ENCODE measurements at places on chromosomes 16 and 17. TPM values are rescaled to one million over a fixed set of nuclear protein-coding genes. Genes with fewer than 3 reads are reported as not detected.

The GRB7 gene
- 51.9 TPM for total RNA-seq

The RBBP6 gene
- total RNA-seq, result 52.4 TPM

The MT4 gene
- not detected for total RNA-seq

The RHBDL1 gene
- total RNA-seq, result 12.7 TPM

The WNT9B gene
- not detected for total RNA-seq

The SMURF2 gene
- 127 TPM for total RNA-seq

The ATXN2L gene
- 264 TPM for total RNA-seq

The MYOCD gene
- not detected for total RNA-seq

The NUTF2 gene
- 145 TPM for total RNA-seq

The KRT31 gene
- not detected for total RNA-seq

The GPR142 gene
- total RNA-seq, result not detected

The USB1 gene
- 73.1 TPM for total RNA-seq

The MAF gene
- 0.27 TPM for total RNA-seq

- DNase-seq, result no peak
These were observed 3.3 kb upstream of the CDK5R1 start for GRCh38 chr17:32483451-32484019.

GRCh38 chr16:49920397-49920796 lies 64.5 kb upstream of the ZNF423 start:
- DNase-seq, result no peak

- DNase-seq, result no peak
These were observed 549.1 kb downstream of the WWOX start for GRCh38 chr16:78648517-78648916.

- DNase-seq, result no peak
These were observed 14.6 kb downstream of the SREBF1 start for GRCh38 chr17:17822189-17822588.

GRCh38 chr17:34706029-34706428 lies 126.6 kb downstream of the TMEM132E start:
- DNase-seq, result no peak

DNA sequence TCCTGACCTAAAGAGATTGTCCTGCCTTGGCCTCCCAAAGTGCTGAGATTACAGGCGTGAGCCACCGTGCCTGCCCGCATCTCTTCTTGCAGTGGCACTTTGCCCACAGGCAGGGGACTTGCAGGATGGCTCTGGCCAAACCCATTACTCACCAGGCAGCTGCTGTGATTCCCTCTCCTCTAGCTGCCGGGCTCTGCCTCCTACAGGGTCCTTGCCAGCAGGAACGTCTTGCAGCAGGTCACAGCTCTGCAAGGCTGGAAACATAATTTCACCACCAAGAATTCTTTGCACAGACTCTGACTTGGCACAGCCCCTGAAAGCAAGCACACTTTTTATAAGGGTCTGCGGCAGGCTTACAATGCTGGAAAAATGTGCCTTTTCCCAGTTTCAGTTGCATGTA lies 20.3 kb downstream of the COX4I1 start:
- no peak for DNase-seq

GRCh38 chr16:71526111-71526631 lies at the start of gene CHST4:
Gene CHST4 (plus strand): TSS chr16:71526426. CDS start chr16:71536678, 10,252 bp downstream.
- DNase-seq, result no peak

- DNase-seq, result peak; percentile 71
These were observed 12.7 kb downstream of the KRT12 start for GRCh38 chr17:40854175-40854814.

GRCh38 chr17:75607086-75607485 lies 19.5 kb downstream of the MYO15B start:
- DNase-seq, result no peak

DNA sequence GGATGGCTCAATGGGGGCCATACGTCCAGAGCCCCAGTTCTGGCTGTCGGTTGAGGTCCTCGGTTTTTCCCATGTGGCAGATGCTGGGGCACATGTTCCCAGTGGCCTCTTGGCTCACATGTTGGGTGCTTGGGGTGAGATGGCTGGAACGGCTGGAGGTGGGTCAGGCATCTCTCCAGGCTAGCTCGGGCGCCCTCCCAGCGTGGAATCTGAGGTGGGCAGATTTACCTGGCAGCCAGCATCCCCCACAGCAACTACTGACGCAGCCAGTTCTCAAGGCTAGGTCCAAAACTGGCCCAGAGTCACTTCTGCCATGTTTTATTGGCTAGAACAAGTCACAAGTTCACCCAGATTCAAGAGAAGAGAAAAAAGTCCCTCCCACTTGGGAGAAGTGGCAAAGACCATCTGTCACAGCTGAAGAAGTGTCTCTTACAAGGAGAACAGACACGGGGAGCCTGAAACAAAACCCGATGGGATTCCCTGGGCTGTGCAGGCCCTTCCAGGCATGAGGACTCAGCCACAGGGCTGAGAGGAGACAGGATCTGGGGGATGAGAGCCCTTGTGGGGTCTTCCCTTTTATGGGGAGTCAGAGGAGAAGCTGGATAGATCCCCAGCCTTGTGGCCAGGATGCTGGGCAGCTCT lies 15.2 kb downstream of the ACE start:
- no peak for DNase-seq

DNA sequence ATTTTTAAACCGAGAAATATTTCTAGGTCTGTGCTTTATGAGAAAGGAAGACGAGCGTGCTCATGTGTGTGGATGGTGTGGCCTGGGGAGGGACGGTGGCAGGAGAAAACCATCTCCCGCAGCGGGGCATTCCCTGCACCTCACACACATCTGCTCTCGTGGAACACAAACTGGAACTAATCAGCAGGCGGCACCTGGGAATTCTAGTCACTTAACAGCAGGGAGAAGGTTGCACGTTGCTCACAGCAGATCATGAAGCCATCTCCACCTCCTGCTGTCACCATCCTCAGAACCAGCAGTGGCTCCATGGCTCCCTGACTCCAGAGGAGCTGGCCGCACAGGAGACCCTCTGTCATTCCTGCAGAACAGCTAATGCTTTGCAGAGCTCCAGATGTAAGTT lies 35.2 kb downstream of the ADCY9 start:
- DNase-seq, result no peak

GRCh38 chr16:78679546-78679945 lies 580.1 kb downstream of the WWOX start:
- DNase-seq, result no peak

DNA sequence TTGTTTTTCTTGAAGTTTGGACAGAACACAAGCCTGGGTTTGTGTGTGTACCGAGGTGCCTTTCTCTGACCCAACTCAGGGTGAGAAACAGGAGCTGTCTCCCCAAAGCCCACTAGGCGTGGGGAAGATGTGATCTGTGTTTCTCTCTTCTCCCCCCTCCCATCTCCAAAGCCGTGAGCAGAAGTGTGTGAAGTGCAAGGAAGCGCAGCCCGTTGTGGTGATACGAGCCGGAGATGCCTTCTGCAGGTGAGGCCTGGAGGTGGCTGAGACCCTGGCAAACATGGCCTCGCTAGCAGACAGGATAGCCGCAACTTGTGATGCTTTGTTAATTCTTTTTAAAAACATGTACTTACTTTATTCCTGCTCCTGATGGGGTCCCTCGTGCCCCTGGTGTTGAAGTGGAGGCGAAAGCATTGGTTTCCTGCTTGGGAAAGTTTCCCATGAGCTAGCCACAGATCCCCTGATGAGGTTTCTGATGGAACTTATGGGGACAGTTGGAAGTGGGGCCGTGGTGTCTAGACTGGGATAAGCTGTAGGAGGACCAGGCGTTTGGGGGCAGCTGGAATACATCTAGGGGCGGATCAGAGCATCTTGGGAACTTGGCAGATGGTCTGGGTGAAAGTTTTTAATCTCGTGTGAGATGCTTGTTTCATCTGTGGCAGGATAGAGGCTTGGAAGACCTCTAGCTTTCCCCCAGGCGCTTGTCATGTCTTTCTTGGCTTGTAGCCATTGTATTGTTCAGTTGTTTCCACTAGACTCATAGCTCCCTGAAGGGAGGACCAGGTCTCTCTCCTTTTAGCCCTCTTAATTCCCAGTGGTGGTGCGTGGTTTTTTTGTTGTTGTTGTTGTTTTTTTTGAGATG lies 893 bp downstream of the CTU2 start:
- DNase-seq, result no peak

GRCh38 chr16:4597174-4597573 lies 17.5 kb downstream of the UBALD1 start:
- DNase-seq, result no peak

DNA sequence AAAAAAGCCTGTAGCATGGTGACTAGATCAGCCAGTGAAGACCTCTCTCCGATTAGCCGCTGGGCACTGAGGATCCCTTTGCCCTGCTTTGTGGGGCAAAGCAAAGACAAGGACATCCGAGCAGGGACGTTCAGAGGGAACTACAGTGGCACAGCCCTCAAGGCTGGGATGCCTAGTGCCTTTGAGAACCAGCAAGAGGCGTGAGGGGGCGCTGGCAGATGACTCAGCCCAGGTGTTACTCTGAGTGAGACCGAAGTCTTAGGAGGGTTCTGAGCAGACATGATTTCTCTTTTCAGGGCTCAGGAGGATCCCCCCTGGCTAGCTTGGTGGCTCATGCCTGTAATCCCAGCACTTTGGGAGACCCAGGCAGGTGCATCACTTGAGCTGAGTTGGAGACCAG lies 178.6 kb downstream of the CPPED1 start:
- DNase-seq, result no peak

DNA sequence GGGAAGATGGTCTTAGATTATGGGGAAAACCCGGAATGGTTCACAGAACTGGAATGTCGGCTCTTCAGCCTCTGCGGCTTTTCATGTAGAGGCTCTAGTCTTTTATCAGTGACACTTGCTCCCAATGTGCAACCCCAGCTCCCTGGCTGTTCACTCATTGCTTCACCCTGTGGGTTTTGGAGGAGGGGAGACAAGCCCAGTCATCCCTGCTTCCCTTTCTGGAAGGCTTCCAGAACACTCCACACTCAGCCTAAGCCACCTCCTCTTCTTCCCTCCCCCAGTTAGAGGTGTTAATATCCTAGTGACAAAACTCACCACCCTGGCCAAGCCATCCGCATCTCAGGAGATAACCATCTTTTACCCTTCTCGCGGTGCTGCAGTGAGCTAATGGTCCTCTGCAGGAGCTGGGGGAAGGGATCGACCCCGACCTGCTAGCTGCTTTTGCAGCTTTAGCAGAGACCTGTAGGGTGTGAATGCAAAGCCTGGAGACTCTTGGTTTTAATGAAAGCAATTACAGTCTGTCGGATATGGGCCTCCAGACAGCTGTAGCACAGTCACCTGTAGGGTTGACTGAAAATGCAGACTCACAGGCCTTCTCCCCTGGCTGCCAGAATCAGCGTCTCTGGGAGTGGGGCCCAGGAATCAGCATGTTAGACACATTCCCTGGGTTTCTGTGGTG lies 24.3 kb upstream of the LASP1NB start:
- no peak for DNase-seq

GRCh38 chr16:31177136-31177535 lies 2.8 kb upstream of the FUS start:
- DNase-seq, result no peak

DNA sequence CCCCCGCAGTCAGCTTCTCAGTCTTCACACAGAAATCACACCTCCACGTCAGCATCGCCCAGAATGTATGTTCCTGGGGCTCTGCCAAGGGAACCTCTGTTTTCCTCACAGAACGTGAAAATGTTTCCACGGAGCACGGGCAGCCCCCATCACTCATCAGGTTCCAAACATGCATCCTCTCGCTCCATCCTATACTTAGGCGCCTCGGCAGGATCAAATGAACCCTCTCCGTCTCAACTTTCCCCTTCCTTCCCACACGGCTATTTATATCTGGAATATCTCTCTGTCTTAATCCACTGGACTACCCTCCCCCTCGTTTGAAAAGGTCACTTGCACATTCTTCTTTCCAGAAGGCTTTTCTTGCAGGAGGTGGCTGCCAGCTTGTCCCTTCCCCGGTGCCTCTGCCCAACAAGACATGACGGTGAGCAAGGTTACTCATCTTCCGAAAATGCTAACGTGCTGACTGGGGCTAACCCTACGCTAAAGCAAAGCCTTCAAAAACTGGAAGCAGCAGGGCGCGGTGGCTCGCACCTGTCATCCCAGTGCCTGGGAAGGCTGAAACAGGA lies 21.6 kb downstream of the NXN start:
- DNase-seq, result no peak

- DNase-seq, result no peak
These were observed 269.6 kb upstream of the RPL38 start for GRCh38 chr17:73933871-73934270.

- no peak for DNase-seq
These were observed 471.9 kb downstream of the HS3ST3B1 start for GRCh38 chr17:14772776-14773175.

DNA sequence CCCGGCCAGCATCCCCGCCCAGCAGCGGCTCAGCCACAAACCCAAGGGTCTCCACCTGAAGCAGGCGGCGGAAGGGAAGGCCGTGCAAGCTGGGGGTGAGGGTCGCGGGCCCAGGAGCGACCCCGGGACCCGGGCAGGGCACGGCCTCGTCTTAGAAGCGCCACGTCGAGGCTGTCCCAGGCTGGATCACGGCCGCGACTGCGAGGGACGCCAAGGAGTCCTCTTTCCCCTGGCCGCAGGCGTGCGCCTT lies 538 bp upstream of the CCNF start:
- DNase-seq, result no peak

- no peak for DNase-seq
These were observed 9.3 kb downstream of the GJD3 start for GRCh38 chr17:40355123-40355803.

DNA sequence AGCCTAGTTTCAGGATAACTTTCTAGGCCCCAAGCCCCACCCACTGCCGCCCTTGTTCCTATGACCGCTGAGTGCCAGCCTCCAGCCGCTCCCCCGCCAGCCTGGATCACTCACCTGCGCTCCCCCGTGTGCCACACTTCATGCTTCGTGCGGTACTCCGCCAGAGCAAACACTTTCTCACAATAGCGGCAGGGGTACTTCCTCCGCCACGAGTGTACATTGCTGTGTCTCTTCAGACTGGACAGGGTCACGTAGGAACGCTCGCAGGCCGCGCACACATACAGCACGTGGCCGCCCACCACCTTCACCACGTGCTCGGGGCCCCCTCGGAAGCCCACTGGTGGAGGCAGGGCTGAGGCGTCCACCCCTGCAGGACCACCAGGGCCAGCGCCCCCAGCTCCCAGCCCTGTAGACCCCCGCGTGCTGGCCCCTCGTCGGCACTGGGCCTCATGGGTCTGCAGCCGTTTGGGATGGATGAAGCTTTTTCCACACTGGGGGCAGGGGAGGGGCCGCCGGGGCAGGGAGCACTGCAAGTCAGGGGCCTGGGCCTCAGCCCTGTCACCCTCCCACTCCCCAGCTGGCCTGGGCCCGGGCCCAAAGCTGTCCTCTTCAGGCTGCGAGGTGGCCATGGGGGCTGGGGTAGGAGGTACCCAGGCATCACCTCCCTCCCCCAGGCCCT lies 13.7 kb downstream of the ZBTB4 start:
- DNase-seq, result no peak

GRCh38 chr16:54890381-54890780 lies 40.3 kb upstream of the IRX5 start:
- DNase-seq, result no peak

GRCh38 chr17:67359960-67360791 lies 6.2 kb downstream of the PSMD12 start:
- peak; percentile 46 for DNase-seq

- no peak for DNase-seq
These were observed 9.6 kb downstream of the CYLD start for GRCh38 chr16:50751528-50751927.

GRCh38 chr16:84754353-84754856 lies 54.6 kb downstream of the USP10 start:
- peak; percentile 79 for DNase-seq

Measured in HCT116 (cell line).